ENCODE measurements at places on chromosomes 5 and 9.

- DNase-seq, result no peak
Observed at GRCh38 chr5:147369742-147370374, 135.0 kb downstream of the STK32A start.

DNA sequence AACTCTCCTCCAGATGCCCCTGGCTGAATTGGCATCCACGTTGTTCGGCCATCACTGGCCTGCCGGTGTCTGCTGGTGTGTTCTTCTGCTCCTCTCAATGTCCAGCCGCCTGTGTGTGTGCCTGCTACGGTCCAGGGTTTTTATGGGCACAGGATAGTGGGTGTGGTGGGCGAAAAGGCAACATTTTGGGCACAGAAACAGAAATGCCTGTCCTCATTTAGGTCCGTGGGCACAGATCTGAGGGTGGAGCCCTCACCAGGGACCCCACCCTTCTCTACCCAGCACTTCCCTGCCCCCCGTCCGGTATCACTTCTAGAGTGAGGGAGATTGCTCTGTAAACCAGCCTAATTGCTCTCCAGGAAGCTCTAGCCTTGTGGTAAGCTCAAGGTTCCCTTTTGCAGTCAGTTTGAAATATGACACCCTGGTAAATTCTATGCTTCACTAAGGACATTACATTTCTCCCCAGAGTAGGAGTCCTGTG lies 410.1 kb downstream of the MAT2B start:
- no peak for DNase-seq

GRCh38 chr5:54651482-54652076 lies 134.0 kb downstream of the SNX18 start:
- peak; percentile 14 for DNase-seq

DNA sequence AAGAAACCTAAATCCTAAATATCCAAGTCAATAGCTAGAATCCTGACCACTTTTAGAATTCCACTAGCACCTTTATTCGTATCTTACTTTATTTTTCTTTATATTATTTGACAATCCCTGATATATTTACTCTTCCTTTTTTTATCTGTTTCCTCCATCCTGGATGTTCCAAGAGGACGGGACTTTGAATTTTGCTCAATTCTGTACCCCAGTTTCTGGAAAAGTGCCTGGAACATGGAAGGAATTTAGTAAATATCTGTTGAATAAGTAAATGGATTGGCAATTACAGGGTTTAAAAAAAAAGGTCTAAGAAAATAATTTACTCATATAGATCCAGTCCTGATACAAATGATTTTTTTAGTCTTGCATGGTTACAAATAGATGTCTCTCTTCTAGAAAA lies 1.2 kb upstream of the NIPSNAP3A start:
- no peak for DNase-seq

DNA sequence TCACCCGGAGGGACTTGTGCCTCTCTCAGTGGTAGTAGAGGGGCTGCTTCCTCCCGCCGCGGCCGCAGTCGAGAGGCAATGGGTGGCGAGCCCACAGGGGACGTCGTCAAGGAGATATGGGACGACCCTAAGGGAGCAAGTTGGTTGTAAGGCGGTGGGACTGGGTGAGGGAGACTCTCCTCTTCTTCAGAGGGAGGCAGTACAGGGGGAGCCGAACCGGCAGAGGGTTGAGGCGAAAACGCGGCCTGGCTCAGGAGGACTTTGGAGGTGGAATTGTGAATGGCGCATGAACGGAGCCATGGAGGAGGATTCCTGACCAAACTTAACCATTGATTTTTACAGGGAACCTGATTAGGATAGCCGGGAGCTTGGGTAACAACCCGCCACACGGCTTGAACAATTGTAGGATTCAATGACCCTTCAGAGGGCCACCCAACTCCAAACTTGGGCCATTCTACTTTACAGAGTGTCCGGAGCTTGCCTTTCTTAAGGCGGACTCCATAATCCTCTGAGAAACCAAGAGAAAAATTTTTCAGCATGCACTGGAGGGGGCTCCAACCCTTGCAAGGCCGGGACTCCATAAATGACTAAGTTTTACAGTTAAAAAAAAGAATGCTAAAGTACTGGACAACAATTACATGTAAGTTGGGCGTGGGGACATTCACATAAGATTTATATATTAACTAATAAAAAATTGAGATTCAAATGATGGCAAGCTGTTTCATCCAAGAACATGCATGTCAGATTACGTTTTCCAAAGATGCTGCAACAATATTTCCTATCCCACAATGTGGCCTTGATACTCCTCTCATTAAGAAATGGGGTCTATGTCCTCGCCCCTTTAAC lies 19.4 kb upstream of the RHOBTB3 start:
- DNase-seq, result no peak

- no peak for DNase-seq
Observed at GRCh38 chr5:80738466-80738865, 83.7 kb upstream of the DHFR start.

- DNase-seq, result no peak
Observed at GRCh38 chr5:156051972-156052371, 275.0 kb upstream of the SGCD start.

DNA sequence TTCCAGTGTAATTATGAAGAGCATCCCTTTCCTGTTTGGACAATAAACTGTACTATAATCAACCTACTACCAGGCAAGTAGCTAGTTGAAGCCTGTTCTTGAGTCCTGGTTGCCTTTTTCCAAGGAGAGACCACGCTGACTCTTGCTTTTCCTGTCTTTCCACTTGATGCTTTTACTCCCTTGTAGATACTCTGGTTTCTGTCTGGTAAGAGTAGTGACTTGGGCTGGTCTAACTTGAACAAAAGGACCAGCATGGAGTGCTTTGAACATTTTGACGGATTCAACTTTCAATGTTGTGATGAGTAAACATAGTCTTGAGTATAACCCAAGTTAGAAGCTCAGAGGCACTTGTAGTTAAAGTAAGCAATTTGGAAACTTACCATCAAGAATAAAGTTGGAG lies 464.3 kb downstream of the GADD45G start:
- no peak for DNase-seq

GRCh38 chr5:150068472-150068871 lies 17.9 kb downstream of the CSF1R start:
- no peak for DNase-seq

GRCh38 chr5:39057734-39058133 lies 16.5 kb downstream of the RICTOR start:
- DNase-seq, result no peak

DNA sequence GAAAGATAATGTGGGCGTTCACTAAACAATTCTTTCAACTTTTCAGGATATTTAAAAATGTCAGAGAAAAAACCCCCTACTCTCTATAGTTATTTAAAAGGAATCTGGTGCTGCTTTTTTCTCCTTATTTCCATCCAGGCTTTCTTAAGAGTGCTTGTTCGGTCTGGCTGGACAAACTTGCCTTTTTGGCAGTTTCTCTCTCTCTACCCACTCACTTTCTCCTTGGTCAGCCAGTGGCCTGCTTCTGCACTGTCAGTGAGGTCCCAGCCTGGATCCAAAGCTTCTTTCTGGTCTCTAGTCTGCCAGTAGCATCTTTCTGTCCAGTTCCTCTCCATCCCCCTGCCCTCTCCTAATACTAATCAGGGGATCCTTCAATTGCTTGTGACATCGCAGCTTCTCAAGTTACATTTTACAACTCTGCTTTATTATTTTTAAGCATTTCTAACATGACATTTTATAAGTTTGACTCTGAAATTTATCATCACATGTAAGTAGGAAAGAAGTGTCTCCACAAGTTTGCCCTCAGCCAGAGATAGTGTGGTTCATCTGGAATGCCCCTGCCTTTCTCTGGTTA lies 50.4 kb downstream of the PIK3R1 start:
- no peak for DNase-seq

DNA sequence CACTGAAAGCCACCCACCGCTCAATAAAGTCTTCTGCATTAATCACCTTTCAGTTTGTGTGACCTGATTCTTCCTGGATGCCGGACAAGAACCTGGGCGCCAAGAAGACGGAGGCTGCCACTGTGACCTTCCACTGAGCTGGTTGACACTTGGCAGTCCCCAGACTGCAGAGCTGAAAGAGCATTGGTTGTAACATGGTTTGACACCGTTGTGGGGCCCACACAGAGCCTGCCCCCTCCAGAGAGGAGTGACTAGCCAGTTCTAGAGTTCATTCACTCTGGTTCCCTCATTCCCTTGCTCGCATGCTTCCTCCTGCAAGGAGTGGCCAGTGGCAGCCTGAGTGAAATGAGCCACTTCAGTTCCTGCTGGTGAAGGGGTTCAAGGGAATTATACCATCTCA lies 86.2 kb upstream of the ANXA1 start:
- no peak for DNase-seq

- no peak for DNase-seq
Observed at GRCh38 chr9:130556396-130557076, 22.8 kb upstream of the FUBP3 start.

GRCh38 chr9:123440256-123440655 lies 84.3 kb downstream of the CRB2 start:
- DNase-seq, result no peak

DNA sequence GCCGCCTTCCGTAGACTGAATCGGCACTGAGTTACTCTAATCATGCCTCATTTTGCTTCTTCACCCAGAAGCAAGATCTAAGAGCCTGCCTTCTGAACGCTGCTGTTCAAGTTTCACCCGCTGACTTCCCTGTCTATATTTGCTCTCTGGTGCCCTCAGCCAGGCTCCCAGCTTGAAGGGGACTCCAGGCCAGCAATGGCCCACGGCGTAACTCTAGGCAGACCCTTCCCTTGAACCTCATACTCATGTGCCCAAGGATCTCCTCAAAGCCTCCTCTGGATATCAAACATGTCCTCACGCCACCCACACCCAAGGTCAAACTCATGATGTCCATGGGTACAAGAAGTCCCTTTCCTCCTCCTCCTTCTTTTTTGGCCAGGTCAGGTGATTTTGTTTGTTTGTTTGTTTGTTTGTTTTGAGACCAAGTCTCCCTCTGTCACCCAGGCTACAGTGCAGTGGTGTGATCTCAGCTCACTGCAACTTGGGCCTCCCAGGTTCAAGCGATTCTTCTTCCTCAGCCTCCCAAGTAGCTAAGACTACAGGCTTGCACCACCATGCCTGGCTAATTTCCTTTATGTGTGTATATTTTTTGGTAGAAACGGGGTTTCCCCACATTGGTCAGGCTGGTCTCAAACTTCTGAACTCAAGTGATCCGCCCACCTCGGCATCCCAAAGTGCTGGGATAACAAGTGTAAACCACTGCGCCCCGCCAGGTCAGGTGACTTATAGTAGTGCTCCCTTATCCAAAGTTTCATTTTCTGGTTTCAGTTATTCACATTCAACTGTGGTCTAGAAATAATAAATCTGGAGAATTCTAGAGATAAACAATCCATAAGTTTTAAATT lies 239.0 kb downstream of the SYK start:
- no peak for DNase-seq

DNA sequence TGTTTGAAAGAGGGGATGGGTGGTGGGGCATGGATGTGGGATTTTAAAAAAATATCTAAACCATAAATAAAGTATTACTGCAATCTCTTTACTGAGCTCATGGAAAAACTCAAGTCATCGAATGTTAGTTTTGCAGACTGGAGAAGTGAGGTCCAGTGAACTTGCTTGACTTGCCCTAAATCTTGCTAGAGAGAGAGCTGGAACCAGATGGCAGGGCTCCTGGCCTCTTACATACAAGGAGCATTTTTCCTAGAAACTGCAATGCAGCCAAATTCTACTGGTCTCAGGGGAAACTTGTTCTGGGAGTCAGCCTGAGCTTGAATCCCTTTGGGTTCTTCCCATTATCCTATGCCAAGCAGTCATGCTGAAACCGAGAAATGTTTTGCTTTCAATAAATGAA lies 2.9 kb upstream of the TGFBI start:
- no peak for DNase-seq

DNA sequence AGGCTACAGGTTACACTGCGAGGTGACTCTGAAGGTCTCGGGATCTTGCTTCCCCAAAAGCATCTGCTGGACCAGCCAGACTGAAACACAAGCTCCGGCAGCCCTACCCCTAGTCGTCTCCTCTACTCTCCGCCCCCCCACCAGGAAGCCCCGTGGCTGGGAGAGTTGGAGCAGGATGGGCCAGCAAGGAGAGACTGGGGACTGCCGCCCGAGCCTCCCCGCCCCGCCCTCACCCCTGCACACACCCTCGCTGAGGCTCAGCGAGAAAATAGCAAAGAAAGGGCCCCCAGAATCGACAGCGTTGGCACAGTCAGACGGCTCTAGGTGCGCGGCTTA lies 1.3 kb downstream of the TRIM7 start:
- no peak for DNase-seq

DNA sequence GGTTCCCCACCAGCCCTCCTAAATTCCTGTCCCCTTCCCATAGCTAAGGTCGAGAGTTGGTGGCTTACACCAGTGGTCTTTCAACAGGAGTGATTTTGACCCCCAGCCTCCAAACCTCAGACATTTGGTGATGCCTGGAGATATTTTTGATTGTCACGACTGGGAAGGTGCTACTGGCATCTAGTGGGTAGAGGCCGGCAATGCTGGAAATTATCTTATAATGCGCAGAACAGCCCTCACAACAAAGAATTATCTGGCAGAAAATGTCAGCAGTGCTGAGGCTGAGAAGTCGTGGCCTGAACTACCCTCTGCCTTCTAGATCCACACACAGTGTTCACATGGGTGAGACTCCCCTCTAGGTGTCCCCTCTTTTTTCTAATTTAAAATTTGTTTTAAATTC lies 69.6 kb downstream of the IL31RA start:
- DNase-seq, result no peak

- peak; percentile 67 for DNase-seq
Observed at GRCh38 chr9:69671879-69672595, at the start of gene APBA1. Gene APBA1 (minus strand): TSS chr9:69672371.

- DNase-seq, result no peak
Observed at GRCh38 chr9:84759804-84760203, 90.3 kb downstream of the NTRK2 start.

DNA sequence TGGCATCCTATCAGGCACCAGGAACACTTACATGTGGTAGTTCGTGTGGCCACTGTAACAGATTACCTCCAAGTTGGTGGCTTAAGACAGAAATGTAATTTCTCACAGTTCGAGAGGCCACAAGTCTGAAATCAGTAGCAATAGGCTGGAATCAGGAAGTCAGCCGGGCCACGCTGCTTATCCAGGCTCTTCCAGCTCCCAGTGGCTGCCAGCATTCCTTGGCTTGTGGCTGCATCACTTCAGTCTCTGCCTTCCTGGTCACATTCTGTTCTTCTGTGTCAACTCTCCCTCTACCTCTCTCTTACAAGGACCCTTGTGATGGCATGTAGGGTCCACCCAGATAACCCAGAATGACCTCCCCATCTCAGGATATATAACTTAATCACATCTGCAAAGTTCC lies 78.7 kb upstream of the MSX2 start:
- no peak for DNase-seq

GRCh38 chr9:28781481-28781880 lies 1208.2 kb upstream of the C9orf72 start:
- no peak for DNase-seq

All from NCI-H1048 (cell line).